ENCODE measurements at places on chromosomes 4 and X.
A peak's percentile ranks its signal among the peaks of the same experiment; 100 is the strongest.

GRCh38 chrX:105658136-105658535 lies 164.2 kb upstream of the NRK start:
- DNase-seq: peak; percentile 23

DNA sequence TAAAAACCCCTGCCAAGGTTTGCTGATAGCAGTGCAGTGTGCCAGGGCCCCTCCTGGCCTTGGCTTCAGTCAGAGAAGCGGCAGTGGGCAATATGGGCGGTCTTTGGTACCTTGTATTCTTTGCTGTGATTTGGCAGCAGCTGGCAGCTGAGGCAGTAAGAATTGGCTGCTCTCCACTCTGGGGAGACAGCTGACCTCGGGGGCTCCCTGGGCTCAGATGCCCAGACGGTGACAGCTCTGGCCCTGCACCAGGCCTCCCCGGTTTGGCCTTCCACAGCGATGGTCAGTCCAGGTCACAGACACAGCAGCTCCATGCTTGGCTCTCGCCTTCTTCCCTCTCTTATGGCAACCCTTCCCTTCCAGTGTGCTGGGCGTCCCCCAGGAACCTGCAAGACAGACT lies 330.9 kb downstream of the BCOR start:
- no peak for DNase-seq

GRCh38 chr4:87975466-87975865 lies at the start of gene SPP1:
Gene SPP1, plus strand, starts transcription at chr4:87975714. Its CDS starts 1,182 bp downstream, at chr4:87976896.
- peak; percentile 44 for DNase-seq

DNA sequence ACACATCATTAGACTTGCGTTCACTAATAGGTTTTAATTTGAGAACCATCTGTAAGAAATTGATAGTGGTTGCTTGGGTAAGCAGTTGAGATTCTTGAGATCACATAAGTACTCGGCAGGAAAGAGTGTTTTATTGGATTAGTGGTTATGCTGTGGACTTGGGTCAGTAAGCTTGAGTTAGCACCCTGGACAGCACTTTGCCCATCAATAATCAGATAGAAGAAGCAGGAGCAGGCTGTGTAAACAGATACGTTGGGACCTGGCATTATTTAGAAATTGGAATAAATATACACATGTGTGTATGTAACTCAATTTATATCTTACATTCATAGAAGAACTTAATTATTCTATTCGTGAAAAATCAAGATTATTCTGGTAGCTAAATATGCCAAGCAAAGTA lies 357.5 kb upstream of the SMIM31 start:
- DNase-seq: no peak

DNA sequence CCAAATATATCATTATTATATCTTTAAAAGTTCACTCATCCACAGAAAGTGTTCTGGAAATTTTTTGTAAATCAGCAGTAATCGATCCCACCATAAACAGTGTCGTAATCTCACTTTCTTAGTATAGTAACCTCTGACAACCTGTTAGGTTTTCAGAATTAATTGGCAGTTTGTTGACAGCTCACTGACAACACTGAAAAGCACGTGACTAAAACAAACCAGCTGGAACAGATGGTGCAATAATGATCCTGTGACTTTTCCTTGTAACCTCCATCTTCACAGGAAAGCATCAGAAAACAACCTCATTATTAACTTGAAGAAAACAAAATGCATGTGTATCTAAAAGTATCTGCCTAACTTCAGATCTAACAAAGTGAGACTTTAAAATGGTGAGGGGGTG lies 48.5 kb downstream of the FSTL5 start:
- DNase-seq: no peak

GRCh38 chr4:37590016-37590415 lies 96.2 kb downstream of the RELL1 start:
- DNase-seq: no peak

DNA sequence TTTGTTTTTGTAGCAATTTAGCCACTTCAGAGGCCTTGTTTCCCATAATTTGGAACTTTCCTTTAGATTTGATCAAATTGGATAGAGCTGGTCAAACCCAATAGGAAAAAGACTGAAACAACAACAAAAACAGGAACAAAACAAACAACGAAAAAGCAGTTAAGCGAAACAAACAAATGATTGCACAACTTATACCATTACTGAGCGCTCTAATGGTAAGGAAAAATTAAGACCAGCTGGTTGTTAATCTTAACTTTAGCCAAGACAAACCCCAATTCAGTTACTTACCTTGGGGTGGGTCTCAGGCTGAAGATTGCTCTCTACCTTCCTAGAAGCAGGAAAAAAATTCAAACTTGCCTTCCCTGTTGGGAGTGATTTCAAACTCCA lies 38.3 kb downstream of the SPCS3 start:
- DNase-seq: no peak

DNA sequence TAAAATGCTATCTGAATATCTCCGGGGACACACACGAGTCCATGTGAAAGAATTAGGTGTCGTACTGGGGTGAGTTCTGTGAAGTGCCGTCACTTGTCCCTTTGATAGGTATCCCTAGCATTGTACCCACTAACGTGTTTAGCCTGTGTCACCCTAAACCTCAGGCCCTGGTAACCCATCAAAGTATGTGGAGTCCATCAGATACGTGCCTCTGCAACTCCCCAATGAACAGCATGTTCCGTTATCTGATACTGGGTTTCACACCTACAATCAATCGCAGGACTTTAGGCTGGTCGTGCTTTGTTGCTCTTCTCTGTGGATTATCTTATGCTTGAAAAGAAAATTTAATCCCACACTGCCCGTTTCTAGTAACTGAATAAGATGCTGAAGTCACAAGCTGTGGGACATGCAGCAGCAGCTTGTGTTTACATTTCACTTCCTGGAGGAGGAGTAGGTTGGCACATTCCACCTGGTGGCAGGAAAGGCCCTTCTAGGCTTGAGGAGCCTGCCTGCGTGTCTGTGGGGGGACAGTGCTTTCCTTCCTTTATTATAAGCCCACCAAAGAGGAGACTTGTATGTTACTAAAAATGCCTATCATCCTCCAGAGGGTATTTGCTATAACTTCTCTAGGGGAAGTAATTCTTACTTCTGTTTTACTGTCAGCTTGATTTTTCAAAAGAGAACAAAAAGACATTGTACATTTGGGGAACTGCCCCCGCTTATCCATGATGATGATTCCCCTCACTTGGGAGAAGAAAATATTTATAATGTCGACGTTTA lies 127.2 kb downstream of the FNIP2 start:
- DNase-seq: no peak

DNA sequence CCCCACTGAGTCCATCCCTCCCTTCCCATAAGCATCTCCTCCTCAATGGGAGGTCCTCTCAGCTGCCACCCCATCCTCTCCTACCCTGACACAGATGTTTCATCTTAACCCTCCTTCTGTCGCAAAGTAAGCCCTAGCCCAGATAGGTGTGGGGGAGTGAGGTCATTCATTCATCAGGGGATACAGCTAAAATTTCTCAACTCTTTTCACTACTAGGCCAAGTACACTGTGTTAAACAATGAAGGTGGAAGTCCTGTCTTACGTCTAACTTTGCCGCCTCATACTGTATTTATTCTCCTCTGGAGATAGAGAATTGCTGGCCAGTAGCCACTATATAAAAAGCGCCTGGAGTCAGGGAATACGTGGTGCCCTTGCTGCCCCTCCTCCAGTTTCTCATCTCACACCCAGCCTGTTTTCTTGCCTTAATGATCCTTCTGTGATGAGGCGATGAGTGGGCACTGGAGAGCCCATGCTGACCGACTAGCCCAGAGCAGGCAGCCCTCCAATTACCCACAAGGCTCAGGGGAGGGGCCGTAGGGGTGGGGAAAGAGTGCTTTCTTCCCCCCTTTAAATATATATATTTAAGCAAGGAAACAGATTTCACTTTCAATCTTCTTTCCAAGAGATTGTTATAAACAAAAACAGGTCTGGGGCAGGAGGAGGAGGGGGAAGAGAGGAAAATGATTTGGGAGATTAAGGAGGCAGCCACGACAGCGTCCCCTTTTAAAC lies 149.5 kb downstream of the PJA1 start:
- DNase-seq: no peak
